ENCODE measurements at places on chromosomes 2 and 18.

GRCh38 chr18:63074981-63075404 lies 244.6 kb downstream of the BCL2 start:
- peak; percentile 61 for DNase-seq

DNA sequence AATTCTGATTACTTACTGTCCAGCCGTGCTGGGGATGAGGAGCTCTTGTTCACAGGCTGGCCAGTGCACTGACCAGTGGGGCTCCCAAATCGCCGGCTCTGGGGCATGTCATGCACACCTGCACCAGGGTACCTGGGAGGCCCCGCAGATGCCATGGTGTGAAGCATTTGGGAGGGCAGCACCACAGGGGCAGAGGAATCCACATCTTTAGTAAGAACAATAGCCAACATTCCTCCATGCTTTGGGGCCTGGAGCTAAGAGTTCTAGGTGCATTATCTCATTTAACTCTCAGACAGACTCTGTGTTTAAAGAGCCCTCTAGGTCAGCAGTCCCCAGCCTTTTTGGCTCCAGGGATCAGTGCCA lies 104.2 kb downstream of the ACKR3 start:
- no peak for DNase-seq

DNA sequence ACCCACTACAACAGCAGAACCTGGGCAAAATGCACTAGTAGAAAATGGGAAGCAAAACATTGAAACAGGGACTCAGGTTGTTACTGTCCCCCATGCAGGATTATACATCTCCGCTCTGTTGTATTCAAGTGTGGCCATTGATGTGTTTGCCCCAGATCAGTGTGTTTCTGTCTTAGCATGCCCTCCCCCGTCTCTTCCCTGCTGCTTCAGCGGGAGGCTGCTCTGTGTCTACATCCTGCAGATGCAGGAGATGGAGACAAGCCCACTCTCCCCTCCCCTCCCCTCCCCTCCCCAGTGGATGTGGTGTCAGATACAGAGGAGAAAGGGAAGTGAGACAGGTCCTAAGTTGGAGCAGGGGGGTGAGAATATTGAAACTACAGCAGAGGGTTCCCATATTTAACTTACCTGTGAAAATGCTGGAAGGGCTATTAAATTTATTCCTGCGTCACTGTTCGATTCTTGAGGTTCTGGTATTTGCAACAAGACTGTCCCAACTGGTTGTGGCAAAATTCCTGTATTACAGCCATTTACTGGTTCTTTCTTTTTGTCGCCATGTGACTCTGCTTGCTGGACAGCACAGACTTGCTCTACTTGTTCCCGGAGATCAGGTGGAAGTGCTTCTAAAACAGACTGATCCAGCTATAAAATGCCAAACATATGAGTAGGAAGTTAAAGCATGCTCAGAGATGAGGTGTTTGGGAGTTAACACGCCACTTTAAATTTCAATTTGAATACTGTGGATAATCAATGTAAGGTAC lies 67.0 kb downstream of the EIF5B start:
- DNase-seq = no peak

DNA sequence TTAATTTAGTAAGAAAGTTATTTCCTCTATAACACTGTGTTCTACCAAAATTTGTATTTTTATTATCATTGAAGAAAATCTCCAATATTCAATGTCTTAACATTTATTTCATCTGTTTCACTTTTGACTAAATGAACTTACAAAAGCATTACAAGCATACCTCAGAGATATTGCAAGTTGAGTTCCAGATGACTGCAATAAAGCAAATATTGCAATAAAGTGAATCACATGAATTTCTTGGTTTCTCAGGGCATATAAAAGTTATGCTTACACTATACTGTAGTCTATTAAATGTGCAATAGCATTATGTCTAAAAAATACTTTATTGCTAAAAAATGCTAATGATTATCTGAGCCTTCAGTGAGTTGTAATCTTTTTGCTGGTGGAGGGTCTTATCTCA lies 78.3 kb downstream of the TTC32 start:
- DNase-seq = no peak

DNA sequence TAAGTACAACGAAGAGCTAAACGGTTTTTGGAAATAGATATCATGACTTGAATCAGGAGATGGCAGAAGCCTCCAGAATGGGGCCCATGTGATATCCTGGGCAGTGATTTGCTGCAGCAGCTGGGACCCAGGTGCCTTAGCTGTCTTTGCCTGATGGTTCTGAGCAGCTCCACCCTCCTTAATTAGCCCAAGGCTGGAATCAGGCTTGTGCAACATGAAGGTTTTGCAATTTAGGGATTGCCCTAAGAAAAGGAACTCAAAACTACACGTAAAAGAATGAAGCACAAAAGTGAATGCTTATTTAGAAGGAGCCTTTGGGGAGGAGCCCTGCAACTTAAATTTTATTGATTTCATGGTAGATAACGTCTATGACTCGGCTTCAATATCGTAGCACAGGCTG lies 17.3 kb upstream of the CNDP2 start:
- DNase-seq = no peak

DNA sequence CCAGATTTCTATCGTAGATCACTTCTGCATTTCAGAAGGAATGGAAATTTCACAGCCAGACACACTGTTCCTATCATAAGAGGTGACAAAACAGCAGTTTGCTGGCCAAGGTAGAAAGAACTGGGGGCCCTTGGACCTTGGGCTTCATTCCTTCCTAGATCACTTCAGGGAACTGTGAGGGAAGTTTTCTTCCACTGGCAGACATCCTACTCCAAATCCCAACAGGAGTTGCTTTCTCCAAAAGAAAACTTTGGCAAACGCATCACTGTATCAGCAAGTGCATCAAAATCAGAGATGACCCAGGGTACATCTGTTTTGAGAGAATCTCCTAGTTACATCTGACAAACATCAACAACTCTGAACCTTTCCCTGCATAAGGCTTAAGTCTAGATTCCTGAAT lies 348.4 kb upstream of the KLHL29 start:
- DNase-seq = no peak

DNA sequence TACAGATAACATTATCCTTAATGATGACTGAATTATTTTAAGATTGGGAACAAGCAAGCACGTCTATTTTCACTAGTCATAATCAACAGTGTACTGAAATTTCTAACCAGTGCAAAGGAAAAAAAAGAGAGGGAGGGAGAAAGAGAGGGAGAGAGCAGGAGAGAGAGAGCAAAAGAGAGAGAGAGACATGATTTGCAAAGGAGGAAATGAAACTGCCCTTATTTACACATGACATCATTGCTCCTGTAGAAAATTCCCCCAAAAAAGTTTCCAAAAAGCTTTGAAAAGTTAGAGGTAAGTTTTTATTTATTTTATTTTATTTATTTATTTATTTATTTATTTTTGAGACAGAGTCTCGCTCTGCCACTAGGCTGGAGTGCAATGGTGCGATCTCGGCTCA lies 355.3 kb upstream of the CELF4 start:
- DNase-seq = no peak

GRCh38 chr2:140648393-140648792 lies 1482.4 kb downstream of the LRP1B start:
- no peak for DNase-seq

All from progenitor cell of endocrine pancreas (in vitro differentiated cells).